ENCODE measurements at places on chromosomes 12 and 14. TPM values are rescaled to one million over a fixed set of nuclear protein-coding genes. Genes with fewer than 3 reads are reported as not detected.
A peak's percentile ranks its signal among the peaks of the same experiment; 100 is the strongest.

DNA sequence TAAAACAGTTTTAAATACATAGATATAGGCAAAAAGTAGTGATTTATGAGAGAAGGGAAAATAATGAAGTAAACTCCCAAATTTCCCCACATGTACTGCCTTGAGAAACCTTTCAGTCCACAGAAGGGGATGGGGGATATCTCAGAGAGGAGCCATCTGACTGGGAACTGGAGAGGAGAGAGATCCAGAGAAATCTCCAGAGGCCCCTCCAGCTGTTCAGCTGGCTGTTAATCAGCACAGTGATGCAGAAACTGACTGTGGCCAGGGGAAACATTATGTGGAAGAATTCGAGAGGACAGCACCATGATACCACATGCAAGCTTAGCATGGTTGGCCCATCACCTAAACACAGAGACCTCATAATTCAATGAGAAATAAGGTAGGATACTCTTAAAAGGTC, 1165.9 kb upstream of the TMEM132C start:
- DNase-seq = no peak

DNA sequence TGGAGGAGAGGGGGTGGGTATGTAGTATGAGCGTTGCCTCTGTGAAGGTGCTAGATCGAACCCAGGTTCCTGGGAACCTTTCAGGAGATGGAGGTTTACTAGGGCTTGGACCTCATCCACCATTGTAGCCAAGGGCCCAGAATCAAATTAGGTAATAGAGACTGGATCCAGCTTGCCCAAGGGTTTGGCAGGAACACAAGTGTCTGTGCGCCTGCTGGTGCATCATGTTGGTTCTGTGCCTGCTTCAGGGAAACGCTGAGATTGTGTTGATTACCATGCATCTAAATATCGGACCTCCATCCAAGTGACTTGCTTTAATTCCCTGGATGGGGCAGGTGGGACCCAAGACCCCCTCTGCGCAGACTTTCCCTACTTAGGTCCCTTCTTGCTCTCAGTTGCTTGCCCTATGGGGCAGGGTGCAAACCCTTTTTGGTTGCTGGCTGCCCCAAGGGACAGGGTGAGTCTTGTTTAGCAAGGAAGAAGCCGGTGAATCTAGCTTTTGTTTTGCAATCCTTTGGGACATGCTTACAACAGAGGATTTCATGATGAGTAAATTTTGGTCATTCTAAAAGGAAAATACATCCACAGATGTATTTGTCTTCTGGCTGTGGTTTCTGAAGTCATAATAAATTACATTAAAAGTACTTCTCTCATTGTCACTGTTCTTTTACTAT, 189.8 kb upstream of the PRICKLE1 start:
- no peak for DNase-seq

Gene SIX4
- not detected for total RNA-seq

GRCh38 chr12:103560604-103561101, 26.4 kb upstream of the STAB2 start:
- no peak for DNase-seq

Gene NOVA1
- not detected for total RNA-seq

DNA sequence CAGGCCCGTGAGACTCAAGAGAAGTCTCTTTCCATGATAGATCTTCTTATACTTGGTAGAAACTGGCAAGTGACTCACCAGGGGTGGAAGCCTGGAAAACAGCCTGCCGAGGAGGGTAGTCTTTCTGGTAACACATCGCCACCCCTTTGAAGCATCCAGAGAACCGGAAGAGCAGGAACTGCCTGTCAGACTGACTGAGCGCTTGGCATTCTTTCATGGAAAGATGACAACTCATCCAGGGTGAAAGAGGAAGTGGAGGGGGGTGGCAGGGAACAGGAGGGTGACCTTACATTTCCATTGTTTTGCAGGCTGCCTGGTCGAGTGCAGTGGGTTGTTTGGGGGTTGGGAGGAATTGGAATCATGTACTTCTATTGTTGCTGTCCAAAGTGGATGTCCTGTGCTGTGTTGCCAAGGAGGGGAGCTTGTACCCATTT, 34.5 kb downstream of the PRKCH start:
- peak; percentile 82 for DNase-seq

DNA sequence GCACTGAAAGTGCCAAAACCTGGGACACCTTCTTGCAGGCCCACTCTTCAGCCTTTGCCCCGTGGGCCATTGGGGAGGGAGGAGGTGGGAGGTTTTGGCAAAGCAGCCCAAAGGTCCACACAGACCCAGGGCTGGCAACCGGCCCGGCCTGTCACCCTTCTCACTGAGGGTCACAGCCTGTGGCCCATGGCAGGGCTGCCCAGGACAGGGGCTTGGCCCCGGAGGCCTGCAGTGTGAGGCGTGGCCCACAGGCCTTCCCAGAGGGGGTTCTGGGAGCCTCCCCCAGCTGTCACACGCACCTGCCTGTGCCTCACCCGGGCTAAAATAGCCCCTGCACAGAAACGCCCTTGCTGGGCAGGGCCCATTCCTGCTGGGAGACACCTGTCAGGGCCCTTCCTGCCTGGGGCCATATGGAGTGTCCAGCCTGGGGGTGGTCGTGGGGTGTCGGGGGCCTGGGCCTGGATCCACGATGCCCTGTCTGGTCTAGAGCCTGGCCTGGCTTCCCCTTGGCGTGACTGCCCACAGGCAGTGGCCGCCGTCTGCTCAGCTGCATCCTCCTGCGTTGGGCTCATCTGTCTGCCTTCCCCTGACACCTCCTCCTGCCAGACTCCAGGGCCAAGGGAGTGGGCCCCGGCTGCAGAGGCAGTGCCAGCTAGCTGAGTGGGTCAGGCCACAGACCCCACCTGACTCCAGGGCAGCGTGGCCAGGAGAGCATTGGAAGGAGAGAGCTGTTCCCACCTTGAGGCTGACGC, 19.2 kb downstream of the PACS2 start:
- DNase-seq = no peak

- DNase-seq = no peak
Observed at GRCh38 chr14:51008446-51008845, 64.2 kb upstream of the PYGL start.

DNA sequence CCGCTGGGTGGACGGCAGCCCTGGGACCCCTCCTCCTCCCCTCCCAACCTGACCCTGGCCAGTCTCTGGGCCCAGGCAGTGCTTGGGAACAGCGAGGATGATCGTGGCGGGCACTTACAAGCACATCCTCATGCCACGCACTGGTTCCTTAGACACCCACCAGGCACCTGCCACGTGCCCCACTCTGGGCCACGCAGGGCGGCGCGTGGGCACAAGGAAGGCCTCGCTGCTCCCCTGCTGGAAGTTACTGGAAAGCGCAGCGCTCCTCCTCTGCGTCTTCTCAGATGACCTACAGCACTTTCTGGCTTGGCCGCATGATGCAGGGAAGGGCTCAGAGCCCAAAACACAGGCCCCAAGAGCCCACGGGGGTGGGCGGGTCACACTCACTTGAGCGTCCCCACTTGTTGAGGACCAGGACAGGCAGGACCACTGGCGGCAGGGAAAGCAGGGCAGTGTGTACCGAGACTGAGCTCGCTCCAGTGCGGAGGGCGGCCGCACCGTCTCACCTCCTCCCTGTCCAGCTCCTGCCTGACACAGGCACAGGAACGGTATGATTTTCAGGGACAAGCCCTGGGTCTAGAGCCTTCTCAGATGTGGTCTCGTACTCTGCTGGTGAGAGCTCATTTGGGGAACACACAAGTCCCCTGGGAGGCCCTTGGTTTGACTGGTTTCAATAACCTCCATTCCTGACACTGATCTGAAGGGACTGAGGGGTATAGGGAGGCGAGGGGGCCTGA, 128.3 kb upstream of the EVL start:
- no peak for DNase-seq

Gene KRT71
- total RNA-seq = not detected

Gene PTPRO
- 0.25 TPM for total RNA-seq

Gene MYF6
- total RNA-seq = not detected

Gene RDH12
- total RNA-seq = not detected

DNA sequence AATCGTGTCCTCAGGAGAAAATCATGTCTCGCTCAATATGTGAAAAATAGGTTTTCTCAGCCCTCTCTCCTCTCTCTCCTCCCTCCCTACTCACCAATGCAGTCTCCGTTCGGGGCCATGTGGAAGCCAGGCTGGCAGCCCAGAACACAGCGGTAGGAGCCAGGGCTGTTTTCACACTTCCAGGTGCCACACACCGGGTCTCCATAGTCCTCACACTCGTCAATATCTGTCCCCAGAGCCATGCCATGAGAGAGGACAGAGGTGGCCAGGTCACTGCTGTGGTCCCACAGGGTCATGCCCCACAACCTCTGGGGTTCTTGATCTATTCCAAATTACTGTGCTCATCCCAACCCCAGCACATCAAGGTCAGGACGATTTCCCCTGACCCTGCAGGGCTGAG, 13.5 kb downstream of the ISCA2 start:
- no peak for DNase-seq

Gene L2HGDH
- 13.5 TPM for total RNA-seq
